Stimulated activated CD4-positive, alpha-beta T cell treated with anti-CD3 and anti-CD28 coated beads, Interleukin-1b, Interleukin-23, amount 100 ng/mL, for 1 hour (primary cell): ENCODE measurements at places on chromosomes 2 and 18.

DNA sequence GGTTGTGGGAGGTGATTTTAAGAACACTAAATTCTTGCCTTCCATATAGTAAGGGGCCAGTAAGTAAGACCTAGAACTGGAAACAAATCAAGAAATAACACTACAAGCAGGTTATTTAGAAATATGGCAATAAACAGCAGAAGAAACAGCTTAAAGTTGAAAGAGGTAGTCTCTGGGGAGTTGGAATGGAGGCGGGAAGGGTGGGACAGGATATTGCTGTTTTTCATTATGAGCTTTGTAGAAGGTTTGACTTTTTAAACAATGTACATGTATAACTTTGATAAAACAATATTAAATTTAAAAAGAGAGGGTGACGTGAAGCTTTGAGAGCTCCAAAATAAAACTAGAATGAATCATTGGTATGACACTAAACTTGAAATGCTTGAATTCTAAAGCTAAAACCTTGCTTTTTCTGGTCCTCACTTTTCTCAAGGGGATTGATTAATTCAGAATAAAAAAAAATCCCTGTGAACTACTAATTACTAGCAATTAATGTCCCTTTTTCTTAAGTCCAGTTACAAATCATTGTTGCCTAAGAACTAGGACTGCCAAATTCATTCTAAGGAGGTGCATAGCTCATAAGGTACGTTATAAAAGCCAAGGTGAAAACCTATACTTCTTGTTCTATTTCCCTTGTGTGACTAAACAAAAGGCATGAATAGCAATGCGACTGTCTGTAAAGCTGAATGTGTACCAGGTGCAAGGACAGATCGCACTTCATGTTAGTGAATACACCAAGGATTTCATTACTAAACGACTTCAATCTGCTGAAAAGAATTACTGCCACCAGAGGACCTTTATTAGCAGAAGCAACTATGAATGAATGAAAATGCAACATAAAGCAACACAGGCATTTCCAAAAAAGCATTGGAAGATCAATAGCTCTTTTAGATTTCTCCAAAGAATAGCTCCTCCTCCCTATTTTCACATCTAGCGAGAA is 177.5 kb downstream of the RBM43 start:
- DNase-seq: no peak

DNA sequence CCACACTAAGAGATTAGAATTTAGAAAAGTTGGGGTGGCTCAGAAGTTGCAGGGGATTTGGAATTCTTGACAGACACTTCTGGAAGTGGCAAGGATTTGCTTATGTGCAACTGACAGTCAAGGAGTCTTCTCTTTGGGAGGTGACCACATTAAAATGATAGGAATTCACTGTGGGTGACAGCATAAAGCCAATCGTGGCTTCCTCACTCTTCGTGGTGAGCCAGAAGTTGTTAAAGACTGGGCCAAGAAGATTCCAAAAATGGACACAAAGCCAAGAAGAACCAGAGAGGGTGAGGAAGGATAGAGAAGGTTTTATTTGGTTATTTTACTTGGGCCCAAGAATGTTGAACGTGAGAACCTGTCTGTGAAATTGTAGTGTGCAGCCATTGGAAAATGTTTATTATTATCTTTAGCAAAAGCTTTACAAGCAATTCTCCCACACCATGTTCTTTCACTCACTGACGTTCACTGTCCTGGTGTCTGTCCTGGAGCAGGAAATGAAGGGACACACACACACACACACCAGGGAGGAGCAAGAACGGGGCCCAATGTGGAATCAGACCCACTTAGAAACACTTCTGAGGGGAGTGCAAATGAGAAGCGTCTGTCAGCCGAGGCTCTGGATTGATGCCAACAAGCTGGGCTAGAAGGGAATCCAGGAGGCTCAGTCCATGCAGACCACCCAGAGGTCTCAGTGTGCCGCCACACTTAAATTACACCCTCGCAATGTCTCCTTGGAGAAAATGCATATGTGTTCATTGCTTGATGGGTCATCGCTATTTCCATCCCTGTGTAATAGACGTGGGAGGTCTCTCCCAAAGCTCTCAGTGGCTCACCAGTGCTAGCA is 37.2 kb downstream of the STEAP3 start:
- no peak for DNase-seq

DNA sequence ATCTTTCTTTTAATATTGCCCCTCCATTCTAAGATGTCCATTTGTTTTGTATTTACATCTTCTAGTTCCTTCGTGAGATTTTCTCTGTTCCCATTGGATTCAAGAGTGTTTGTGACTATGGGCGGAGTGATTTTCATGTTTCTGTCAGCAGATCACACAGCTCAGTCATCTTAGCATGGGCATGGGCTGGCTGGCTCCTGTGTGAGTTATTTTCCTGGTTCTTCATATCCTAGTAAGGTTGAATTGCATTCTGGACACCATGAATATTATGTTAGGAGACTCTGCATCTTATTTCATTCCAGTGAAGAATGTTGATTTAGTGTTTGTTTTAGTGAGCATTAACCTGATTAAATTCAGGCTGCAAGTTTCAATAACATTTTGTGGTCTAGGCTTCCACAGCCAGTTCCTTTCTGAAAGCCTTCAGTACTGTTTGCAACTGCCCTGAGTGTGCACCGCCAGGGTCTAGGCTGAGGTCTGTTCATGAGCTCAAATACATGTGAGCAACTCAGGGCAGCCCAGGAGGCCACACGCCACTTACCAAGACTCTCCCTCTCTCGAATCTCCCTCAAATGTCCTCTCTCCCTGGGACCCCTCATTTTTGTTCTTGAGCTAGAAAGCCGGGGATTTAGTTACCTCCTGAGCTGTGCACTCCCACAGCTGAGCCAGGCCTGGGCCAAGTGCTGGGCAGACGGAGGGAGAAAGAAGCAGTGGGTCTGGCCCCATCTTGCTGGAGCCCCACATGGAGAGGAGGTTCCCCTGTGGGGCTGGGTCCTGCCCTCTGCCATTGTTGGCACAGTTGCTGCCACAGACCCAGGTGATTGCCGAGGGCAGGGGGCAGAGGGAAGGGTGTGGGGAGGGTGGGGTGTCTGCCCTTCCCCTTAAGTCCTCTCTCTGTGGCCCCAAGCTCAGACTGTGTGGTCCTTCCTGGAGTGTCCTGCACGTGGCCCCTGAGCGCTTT is 145.9 kb downstream of the RTP5 start:
- DNase-seq: no peak

DNA sequence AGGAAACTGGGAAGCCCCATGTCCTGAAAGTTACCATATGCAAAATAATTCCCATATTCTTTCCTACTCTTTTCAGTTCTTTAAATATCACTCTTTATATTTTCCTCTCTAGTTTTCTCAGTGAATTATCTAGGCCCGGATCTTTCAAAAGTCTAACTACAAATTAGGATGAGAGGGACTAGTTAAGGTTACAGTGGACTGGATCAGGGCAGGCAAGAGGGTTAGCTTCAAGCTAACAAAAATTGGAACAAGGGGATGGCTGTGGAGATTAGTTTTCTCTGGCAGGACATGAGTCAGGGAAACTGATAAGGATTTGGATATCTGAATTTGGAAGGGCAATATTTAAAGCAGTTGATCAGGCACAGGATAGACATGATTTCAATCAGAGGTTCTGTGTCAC is 30.4 kb upstream of the BBS5 start:
- no peak for DNase-seq

GRCh38 chr2:172629586-172629985 is 73.7 kb downstream of the PDK1 start:
- no peak for DNase-seq

GRCh38 chr2:64094663-64095382 is 49.4 kb downstream of the PELI1 start:
- no peak for DNase-seq

DNA sequence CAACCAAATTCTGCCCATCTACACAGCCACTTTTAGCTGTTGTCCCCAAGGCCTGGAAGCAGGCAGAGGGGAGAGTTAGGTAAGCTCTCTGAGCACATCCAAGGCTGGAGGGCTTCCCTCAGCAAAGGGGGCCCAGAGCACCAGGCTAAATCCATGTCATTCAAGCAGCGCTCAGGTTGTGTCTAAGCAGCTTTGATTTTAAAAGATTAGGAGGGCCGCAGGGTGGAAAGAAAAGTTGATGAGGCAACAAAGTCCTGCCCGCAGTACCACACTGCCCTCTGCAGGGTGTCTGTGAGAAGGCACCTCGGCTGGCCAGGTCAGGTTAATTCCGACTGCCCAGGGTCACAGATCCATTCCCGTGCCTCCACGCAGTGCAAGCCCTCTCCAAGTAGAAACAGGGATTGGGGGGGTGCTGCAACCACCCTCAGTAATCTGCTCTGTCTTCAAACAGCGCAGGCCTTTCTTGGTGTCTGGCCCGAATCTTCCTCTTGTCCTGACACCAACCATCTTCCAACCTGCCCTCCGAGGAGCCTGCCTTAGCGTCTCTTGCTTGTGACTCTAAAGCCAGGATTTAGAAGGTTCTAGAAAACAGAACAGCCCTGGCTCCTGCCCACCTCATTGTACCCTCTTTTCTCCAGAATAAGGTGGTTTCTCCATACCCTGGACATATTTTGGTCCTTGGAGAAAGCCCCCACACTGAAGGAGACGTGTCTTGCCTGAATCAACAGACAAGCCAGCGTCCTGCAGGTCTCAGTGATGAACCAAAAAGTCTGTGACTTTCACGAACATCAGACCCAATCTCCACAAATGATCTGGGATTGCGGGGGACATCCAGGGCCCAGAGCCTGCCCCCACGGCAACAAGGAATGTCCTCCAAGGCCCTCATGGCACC is 289.2 kb downstream of the TNS1 start:
- peak; percentile 67 for DNase-seq

DNA sequence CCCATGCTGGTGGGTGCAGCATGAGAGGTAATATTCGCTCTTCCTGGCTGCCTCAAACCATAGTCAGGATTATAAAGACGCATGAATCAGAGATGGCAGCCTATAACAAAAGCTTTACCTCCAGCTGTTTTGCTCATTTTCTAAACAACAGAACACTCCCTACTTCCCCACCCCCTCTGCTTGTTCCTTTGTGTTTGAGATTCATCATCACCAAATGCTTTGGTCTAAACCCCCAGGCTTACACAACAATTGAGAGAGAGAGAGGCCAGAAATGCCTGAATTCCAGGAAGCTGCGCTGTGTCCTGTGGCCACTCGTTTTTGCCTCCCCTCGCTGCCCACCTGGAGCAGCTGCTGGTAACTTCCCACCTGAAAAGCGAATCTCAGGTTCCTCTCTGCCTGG is 78.8 kb upstream of the CAPN13 start:
- no peak for DNase-seq

DNA sequence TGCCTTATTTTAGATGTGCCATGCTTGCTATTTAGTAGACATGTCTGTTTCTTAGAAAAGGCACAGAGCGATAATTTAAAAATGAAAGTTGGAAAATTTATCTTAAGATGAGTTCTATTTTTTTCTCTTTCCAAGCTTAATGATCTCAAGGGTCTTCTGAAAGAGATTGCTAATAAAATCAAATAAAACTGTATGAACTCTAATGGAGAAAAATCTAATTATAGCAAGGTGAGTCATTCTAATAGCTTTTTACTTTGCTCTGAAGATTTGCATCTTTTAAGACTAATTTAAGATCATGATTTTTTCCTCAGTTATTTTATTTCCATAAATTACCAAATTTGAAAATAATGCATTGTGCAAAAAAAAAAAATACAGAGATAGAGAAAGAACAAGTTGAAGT is 36.1 kb upstream of the SPP2 start:
- no peak for DNase-seq

DNA sequence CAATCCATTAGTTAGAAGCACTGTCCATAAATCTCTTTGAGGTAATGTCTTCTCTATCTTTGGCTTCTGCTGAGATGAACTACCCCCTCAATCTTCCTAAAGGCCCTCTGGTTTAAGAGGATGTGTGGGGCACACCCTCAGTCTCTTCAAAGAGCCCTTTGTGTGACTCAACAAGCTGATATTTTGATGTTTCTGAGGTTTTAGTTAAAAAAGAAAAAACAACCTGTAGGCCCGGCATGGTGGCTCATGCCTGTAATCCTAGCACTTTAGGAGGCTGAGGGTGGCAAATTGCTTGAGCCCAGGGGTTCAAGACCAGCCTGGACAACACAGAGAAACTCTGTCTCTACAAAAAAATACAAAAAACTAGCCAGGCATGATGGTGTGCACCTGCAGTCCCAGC is 593.5 kb downstream of the TMEM182 start:
- no peak for DNase-seq

- no peak for DNase-seq
Measured at GRCh38 chr2:217993138-217993537, 9.7 kb downstream of the TNS1 start.

DNA sequence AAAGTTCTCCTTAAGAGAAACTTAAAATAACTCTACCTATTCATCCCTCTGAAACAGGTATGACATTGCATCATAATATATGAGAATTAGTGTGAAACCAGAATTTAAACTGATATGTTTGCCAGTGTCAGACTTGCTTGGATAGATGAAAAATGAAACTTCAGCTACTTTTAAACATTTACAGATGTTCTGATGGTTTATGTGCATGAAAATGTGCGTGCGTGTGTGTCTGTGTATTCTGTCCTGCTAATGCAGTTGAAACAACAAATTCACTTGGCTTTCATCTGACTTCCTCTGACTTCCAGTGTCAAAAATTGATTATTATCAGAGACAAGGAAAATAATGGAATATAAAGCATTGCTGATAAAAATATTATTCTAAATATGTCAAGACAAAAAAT is 719.4 kb downstream of the LRP1B start:
- DNase-seq: no peak

DNA sequence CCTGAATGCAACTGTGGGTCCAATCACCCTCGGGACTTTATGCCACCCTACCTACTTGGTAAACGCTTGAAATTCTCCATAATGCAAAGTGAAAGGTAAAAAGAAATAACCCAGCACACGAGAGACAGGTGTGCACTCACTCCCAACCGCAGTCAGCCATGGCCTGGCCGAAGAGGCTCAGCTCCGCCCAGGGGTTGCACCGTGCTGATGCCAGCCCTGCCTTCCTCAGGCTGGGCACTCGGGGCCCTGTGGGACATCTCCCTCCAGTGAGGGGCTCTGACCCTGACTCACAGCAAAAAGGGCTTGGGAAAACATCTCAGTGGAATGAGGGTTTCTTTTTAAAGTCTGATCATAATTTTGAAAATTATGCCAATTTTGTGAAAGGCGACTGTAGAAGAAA is 13.3 kb downstream of the SLC66A2 start:
- DNase-seq: no peak

DNA sequence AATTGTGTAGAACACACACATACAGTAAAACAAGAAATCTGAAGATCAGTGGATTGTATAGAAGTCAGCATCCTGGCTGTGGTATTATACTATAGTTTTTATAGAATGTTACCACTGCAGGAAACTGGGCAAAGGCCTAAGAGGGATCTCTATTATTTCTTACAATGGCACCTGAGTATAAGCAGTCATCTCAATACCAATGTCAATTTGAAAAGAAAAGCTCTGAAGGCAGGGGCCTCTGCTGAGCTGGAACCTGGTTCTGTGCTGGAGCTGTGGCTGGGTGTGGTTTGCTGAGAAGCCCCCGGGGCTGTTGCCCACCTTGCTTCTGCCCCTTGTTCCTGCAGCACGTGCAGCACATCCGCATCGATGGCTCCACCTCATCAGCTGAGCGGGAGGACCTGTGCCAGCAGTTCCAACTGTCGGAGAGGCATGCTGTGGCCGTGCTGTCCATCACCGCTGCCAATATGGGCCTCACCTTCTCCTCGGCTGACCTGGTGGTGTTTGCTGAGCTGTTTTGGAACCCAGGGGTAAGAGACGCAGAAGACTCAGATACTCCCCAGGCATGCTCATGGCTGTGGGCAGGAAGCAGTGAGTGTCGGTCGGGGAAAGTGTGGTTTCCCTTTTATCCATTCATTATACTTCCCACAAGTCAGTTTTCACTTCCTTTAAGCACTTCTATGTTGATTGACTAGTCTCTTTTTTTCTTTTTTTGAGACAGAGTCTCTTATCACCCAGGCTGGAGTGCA is 23.5 kb upstream of the RPL37A start:
- DNase-seq: no peak

GRCh38 chr2:112924821-112925220 is 13.9 kb downstream of the IL37 start:
- DNase-seq: no peak
